ENCODE measurements at places on chromosomes 16 and 17. TPM values are rescaled to one million over a fixed set of nuclear protein-coding genes. Genes with fewer than 3 reads are reported as not detected.

Gene ZNF469
- total RNA-seq, result 3.0 TPM

Gene HID1
- 103 TPM for total RNA-seq

Gene CDC42EP4
- 104 TPM for total RNA-seq

Gene SLC35B1
- 123 TPM for total RNA-seq

Gene GRIN2C
- total RNA-seq, result not detected

Gene HNF1B
- total RNA-seq, result not detected

Gene SEZ6L2
- total RNA-seq, result 0.21 TPM

Gene GPR179
- not detected for total RNA-seq

Gene P2RX5
- not detected for total RNA-seq

Gene ABCA8
- total RNA-seq, result 69.6 TPM

Gene KRTAP4-3
- not detected for total RNA-seq

Gene C16orf54
- total RNA-seq, result 0.21 TPM

Gene PRDM7
- total RNA-seq, result not detected

Gene KRTAP4-6
- not detected for total RNA-seq

Gene HS3ST3B1
- total RNA-seq, result 14.6 TPM

Gene TBC1D3K
- not detected for total RNA-seq

Gene P3H4
- total RNA-seq, result 61.4 TPM

Gene GAS7
- total RNA-seq, result 78.0 TPM

Gene DVL2
- total RNA-seq, result 17.2 TPM

Gene TPSG1
- total RNA-seq, result not detected

Gene CCL16
- not detected for total RNA-seq

Gene PRM2
- total RNA-seq, result not detected

Gene GGT6
- not detected for total RNA-seq

Gene TPPP3
- total RNA-seq, result 2.8 TPM

Gene NOD2
- 3.8 TPM for total RNA-seq

Gene RUNDC3A
- not detected for total RNA-seq

Gene CCL22
- total RNA-seq, result not detected

Gene ABCC3
- 30.2 TPM for total RNA-seq

Gene KRTAP2-2
- total RNA-seq, result not detected

Gene HIGD1B
- total RNA-seq, result not detected

Gene AIPL1
- not detected for total RNA-seq

Gene FNDC8
- not detected for total RNA-seq

Gene TXNDC11
- 86.5 TPM for total RNA-seq

Gene XAF1
- 39.8 TPM for total RNA-seq

Gene GRB2
- total RNA-seq, result 65.7 TPM

Gene CASKIN1
- total RNA-seq, result not detected

Gene STH
- not detected for total RNA-seq

Gene AHSP
- total RNA-seq, result not detected

Gene OR3A3
- not detected for total RNA-seq

Gene ODAD4
- total RNA-seq, result not detected

Gene OR1F1
- not detected for total RNA-seq

Gene GUCY2D
- total RNA-seq, result not detected

Gene CCL14
- 168 TPM for total RNA-seq

Gene SKA2
- total RNA-seq, result 15.4 TPM

Gene MAF
- total RNA-seq, result 41.1 TPM

All from ascending aorta (tissue), 2 donors.